ENCODE measurements at places on chromosomes 7 and 10. TPM values are rescaled to one million over a fixed set of nuclear protein-coding genes. Genes with fewer than 3 reads are reported as not detected.

The KDM7A gene
- 8.2 TPM for polyA plus RNA-seq

The CHAT gene
- not detected for polyA plus RNA-seq

The SAMD9L gene
- polyA plus RNA-seq: not detected

The CRYGN gene
- not detected for polyA plus RNA-seq

The KLF14 gene
- polyA plus RNA-seq: 0.48 TPM

The ZNF92 gene
- polyA plus RNA-seq: 23.2 TPM

The MBL2 gene
- polyA plus RNA-seq: not detected

The HOXA9 gene
- polyA plus RNA-seq: not detected

The HTR7 gene
- polyA plus RNA-seq: 0.82 TPM

The MGMT gene
- polyA plus RNA-seq: 0.94 TPM

The FOXI2 gene
- not detected for polyA plus RNA-seq

The IL6 gene
- not detected for polyA plus RNA-seq

The IKZF1 gene
- polyA plus RNA-seq: 0.24 TPM

The ADIRF gene
- not detected for polyA plus RNA-seq

Measured in neural cell (in vitro differentiated cells).